ENCODE measurements at places on chromosomes 13 and 19.

DNA sequence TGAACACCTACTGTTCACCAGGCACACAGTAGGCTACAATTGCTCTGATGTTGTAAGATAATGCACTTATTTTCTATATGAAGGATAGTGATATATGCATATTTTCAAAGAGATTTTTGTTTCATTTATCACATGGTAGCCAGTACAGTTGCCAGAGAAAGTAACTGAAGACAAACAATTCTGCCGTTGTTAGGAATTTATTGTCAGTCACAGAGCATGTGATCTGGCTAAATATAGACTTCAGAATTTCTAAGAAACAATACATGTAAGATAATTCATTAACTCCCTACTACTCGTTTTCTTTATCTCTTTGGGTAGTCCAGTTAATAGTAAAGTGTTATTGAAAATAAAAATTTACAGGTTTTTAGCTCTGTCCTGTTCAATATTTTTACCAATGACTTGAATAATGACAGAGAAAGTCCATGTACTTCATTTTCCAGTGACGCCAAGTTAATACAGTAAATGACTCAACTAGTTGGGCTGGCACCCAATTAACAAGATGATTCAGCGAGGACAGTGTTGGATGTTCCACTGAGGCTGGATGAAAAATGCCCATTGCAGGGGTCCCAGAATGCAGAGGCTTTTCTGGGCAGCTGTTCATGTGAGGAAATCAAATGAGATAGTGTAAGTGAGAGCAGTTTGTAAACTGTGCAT lies 35.6 kb downstream of the GJA3 start:
- no peak for DNase-seq

DNA sequence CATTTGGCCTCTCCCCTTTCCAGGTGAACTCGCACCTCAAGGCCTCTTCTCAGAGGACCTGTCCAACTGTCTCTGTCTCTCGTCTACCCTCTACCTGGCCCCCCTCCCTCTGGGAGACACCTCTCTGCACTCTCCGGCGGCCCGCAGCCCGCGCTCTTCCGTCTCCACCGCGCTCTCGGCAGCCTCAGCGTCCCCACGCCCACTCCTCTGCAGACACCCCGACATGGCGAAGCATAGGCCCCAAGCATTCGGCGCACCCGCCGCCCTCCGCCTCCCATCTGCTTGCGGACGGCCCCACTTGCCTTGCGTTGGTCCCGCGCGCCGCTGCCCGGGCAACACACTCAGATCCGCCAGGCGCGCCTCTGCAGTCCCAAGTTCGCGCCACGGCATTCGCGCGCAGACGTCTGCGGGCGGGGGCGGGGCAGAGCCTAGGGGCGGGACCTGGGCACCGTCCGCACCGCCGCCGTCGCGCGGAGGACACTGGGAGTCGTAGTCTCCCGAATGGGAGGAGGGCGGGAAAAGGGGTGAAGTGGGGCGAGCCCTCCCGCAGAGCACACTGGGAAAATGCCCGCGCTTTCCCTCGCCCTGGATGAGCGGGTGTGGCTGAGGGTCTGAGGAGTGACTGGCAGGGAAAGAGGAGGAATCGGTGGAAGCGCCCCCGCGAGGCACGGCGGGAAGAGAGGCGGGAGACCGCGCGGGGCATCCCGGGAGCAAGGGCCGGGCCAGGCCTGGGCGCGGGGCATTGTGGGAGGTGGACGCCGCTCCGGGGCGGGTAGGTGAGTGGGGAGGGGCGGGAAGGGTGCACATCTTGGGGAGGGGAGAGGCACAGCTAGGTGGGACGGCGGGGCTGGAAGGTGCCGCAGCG lies at the start of the genes LIG1 and ZSWIM9:
Gene LIG1, minus strand, starts transcription at position 406 of the 865 bp plus-strand sequence. CDS start 4,778 bp downstream, outside the sequence.
Gene ZSWIM9, plus strand, starts transcription at position 742 of the 865 bp plus-strand sequence. CDS start 1,123 bp downstream, outside the sequence.
- DNase-seq, result peak; percentile 93

DNA sequence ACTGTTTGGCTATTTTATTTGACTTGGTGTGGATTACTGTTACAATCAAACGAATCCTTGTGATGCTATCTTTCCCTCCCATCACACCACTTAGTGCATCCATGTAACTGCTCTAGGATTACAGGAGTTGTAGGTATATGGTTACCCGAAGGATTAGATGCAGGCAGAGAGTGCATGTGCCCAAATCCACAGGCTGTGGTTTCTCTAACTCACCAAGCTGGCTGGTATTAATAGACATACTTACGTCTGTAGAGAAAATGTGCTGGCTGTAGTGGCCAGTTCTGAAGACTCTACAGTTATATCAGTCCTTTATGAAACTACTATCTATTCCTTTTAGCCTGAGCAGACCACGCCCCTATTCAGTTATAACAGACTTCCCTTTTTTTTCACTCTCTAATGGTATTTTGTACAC lies 1.1 kb upstream of the HMGB1 start:
- no peak for DNase-seq

GRCh38 chr19:8138201-8138600 lies 11.2 kb downstream of the FBN3 start:
- no peak for DNase-seq

DNA sequence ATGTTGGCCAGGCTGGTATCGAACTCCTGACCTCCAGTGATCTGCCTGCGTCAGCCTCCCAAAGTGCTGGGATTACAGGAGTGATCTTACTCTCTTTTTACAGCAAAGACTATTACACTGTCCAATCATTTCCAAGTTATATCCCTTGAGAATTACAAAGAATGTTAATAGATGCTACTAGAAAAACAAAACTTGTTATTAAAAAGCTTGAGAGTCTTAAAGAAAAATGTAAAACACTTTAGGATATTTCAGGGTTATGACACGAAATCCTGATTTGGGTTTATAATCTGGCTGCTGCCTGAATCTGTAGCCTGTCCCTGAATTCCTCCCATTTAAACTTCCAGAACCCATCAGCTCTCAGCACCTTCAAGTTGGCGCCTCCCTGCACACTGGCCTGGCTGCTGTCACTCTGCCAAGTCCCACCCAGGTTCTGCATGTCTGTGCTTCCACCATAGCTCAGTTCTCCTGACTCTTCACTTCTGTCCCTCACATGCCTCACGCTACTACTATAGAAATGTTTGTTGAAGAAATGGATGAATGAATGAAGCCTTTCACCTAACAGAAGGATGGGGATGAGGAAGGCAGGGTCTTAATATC lies 55.8 kb upstream of the RFXAP start:
- no peak for DNase-seq

DNA sequence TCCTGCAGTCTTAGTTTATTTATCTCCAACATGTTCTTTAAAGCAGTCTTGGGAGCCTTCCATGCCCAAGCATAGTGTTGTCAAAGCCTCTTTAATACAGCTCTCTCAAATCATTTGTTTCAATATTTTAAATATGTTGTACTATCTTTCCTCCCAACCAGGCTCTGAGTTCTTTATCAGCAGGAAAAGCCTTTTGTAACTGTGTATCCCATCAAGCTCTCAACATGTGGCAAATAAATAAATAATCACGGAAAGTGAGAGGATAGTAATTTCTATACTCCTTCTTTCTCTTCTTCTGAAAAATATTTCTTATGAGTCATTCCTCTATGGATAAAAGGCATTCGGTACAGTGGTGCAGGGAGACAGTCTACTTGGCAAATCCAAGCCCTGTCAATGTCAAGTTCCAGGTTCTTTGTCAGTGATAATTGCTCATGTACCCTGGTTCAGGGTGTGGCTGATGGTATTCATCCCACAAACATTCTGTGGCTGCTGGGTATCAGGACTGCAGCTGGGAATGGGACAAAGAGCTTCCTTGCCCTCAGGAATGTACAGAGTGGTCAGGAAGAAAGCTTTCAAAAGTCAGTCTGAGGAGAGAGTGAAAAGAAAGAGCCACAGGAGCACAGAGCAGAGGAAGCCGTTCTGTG lies 384.3 kb downstream of the EFNB2 start:
- DNase-seq, result no peak

DNA sequence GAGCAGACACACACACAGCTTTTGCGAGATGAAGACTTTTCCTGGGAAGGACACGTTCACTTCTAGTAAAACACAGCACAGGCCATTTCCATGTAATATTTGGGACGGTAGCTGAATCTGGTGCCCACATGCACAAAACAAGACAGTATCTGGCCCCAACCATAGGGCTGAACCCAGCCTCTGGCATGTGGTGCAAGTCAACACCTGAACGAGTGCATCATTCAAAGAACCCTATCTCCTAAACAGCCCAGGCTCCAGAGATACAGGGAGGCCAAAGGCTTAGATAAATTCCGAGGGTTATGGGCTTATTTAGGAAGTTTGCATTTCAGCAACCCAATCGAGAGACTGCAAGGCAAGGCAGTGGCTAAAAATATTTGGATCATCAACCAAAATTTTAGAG lies 2.7 kb upstream of the TFDP1 start:
- DNase-seq, result peak; percentile 36

DNA sequence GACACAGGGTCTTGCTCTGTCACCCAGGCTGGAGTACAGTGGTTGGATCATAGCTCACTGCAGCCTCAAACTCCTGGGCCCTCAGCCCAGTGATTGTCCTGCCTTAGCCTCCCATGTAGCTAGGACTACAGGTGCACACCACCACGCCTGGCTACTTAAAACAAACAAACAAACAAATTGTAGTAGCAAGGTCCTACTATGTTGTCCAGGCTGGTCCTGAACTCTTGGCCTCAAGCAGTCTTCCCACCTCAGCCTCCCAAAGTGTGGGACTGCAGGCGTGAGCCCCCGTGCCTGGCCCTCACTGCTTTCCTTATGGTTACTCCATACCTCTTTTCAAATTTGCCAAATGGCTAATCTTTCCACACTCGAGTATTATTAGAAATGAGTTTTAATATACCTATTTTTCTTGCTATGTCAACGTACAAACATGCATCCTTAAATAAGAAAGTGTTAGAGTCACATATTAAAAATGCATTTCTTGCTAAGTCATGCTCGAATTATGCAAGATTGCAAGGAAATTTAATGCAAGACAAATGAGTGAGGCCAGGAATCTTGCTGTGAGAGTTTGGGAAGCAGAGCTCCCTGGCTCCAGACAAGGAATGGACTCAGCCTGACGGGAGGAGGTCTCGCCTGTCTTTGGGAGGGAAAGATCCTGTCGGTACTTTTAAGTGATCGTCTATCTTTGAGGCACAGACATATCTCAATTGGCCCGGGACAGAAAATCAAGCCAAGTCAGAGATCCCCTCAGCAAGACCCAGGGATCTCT lies 39.4 kb downstream of the RFX2 start:
- DNase-seq, result no peak

DNA sequence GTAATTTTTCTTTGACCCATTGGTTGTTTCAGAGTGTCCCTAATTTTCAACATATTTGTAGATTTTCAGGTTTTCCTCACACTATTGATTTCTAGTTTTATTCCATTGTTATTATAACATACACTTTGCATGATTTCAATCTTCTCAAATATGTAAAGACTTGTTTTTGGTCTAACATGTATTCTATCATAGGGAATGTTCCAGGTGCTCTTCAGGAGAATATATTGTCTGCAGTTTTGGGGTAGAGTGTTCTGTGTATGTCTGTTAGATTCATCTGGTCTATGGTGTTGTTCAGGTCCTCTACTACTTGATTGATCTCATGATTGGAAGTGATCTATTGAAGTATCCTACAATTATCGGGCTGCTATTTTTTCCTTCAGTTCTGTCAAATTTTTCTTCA lies 440.9 kb upstream of the MIR17HG start:
- no peak for DNase-seq

DNA sequence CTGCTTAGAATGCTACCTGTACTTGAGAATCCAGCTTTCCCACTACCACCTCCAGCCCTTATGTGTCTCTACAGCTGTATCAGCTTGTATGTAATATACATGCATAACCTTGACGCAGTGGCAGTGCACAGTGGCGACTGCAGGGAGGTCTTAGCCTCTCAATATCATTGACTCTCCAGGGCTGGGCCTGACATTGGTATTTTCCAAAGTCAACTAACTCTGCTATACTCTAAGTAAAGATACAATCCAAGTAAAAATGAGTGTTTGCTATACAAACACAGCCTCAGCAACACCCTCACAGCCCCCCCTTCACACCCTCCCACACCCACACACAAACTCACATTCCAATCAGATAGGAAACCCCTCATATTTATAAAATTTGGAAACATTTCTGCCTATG lies 6.7 kb upstream of the UBL3 start:
- no peak for DNase-seq

- DNase-seq, result no peak
Observed at GRCh38 chr13:83503424-83503823, 378.9 kb downstream of the SLITRK1 start.

- no peak for DNase-seq
Observed at GRCh38 chr19:52638601-52639000, 446 bp upstream of the ZNF83 start.

DNA sequence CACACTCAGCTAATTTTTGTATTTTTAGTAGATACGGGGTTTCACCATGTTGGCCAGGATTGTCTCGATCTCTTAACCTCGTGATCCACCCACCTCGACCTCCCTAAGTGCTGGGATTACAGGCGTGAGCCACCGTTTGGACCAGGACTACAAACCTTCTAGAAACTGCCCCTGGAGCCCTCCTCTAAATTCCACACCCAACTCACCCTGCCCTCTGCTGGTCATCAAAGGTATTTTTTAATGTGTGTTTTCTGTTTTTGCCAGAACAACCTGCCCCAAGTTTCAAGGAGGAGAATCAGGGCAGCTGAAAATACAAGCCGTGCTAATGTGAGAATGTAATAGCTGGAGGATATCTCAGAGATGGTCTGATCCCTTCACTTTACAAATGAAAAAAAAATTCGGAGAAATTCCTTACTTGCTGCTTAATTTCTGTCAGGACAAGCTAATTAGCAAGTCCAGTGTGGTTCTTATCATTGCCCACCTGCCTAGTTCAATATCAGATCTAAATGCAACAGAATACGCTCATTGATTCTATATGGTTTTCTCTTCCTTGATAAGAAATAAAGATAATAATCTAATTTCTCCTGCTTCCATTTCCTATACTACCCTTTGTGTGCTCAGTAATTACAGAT lies 4.1 kb downstream of the ATP8A2 start:
- no peak for DNase-seq

DNA sequence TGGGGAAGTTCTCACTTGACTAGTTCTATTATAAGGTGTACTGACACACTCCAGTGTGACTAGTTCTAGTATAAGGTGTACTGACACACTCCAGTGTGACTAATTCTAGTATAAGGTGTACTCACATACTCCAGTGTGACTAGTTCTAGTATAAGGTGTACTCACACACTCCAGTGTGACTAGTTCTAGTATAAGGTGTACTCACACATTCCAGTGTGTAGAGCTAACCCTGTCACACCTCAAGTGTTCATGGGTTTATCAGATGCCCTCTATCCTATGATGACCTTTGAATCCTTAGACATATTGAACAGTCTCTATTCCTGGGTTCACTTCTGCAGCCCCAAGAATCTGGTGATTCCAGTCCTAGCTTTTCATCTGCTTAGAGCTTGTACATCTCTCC lies 54.6 kb upstream of the MYO16 start:
- DNase-seq, result no peak

- DNase-seq, result no peak
Observed at GRCh38 chr19:13804830-13805683, 9.8 kb downstream of the ZSWIM4 start.

GRCh38 chr13:109145631-109146030 lies 516.2 kb downstream of the MYO16 start:
- no peak for DNase-seq

GRCh38 chr19:56333506-56333905 lies 18.9 kb upstream of the ZSCAN5A start:
- no peak for DNase-seq

GRCh38 chr19:56105090-56105701 lies 15.9 kb downstream of the ZNF787 start:
- DNase-seq, result peak; percentile 68
